ENCODE measurements at places on chromosomes 6 and 20.

DNA sequence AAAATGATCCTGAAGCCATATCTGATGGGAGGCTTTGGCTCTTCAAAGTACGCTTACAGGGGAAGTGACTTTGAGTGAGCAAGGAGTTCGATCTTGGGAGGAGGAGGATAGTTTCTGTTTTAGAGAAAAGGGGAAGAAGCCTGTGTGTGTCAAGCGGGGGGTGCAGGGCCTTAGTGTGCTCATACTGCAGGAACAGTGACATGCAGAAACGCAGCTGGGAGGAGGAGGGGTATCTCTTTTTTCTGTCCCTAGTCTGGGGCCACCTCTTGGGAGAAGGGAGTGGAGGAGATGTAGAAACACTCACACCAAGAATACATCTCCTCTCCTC is 19.8 kb downstream of the SIRPD start:
- no peak for DNase-seq

GRCh38 chr6:89692256-89692655 is 53.7 kb upstream of the LYRM2 start:
- no peak for DNase-seq

- DNase-seq = no peak
Observed at GRCh38 chr6:165985806-165986299, 181.8 kb downstream of the TBXT start.

DNA sequence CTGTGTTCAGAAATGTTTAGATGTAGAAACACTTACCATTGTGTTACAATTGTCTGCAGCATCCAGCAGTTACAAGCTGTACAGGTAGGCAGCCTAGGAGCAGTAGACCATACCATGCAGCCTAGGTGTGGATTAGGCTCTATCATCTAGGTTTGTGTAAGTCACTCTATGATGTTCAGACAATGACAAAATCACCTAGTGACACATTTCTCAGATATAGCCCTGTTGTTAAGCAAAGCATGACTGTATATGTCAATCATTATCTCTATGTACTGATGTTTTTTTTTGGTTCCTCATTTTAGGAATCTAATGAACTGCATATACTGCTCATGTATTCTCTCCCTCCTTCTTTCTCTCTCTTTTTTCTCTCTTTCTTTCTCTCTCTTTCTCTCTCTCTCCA is 22.2 kb downstream of the CST8 start:
- DNase-seq = no peak

- peak; percentile 63 for DNase-seq
Observed at GRCh38 chr20:31698803-31699718, 23.6 kb downstream of the BCL2L1 start.

- no peak for DNase-seq
Observed at GRCh38 chr6:63941747-63942470, 306.3 kb downstream of the PHF3 start.

DNA sequence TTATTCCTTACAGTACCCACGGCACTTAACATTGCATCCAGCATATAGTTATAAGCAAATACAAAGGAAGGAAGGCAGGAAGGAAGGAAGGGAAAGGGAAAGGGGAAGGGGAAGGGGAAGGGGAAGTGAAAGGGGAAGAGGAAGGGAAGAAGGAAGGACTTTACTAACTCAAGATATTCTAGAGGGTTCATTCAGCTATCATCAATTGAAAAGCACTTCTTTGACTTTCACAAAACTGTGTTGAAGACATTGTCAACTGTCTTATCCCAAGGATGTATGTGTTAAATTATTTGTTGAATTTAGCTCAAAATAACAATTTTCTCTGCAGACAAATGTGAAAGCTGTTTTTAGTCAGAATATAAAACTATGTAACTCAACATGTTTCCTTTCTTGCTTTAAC is 87.7 kb downstream of the EPM2A start:
- DNase-seq = no peak

DNA sequence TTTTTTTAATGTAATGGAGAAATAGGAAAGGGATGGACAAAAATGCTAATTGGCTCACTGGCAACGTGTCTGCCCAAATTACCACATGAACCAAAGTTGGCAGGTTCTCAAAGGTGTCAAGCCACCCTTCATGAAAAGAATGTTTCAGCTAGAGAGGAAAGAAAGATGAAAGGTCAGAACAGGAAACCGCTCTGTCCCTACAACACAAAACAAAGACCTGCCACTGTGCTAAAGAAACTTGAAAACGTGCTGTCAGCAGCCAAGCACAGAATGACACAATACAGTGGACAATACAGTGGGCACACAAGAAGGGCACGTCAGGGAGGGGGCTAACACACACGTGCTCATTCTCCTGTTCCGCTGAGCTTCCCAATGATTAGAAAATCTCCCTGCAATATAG is 4.9 kb downstream of the PREP start:
- DNase-seq = no peak

DNA sequence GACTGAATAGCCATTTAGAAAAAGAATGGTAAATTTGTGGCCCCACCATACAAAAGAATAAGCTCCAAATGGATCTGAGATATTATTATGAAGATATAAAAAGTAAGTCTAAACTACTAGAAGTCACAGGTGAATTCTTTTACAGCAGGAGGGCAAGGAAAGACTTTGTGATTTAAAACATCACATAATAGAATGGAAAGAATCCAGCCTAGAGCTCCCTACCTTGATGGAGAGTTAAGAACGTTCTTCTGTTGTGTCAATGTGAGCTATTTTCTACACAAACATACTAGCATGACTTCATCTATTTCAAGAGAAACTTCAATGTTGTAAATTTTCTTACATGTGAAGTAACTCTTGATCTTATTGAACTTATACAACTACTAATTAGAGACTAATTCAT is 100.0 kb upstream of the NRSN1 start:
- no peak for DNase-seq

- DNase-seq = peak; percentile 55
Observed at GRCh38 chr20:8431538-8432434, 299.7 kb downstream of the PLCB1 start.

DNA sequence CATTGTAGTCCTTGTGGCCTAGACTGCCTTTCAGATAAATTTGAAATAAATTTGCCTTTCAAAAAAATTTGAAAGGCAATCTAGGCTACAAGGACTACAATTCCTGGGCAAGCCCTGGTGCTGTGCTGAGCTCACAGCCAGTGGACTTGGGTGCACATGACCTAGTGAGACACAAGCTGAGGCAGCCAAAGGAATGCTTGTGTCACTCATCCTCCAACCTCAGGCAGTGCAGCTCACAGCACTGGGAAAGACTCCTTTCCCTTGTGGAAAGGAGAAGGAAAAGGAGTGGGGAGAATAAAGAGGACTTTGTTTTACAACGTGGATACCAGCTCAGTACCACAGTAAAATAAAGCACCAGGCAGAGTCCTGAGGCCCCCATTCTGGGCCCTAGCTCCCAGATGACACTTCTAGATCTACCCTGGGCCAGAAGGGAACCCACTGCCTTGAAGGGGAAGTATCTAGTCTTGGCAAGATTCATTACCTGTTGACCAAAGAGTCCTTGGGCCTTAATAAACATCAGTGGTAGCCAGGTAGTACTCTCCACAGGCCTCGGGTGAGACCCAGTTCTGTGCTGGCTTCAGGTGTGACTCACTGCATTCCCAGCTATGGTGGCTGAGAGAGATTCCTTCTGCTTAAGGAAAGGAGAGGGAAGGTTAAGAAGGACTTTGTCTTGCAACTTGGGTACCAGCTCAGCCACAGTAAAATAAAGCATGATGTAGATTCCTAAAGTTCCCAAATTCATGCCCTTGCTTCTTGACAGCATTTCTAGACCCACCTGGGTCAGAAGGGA is 659.7 kb upstream of the FLRT3 start:
- DNase-seq = no peak

GRCh38 chr20:23242104-23242503 is 108.5 kb upstream of the NXT1 start:
- peak; percentile 34 for DNase-seq

GRCh38 chr6:104522533-104522932 is 337.2 kb downstream of the HACE1 start:
- no peak for DNase-seq

DNA sequence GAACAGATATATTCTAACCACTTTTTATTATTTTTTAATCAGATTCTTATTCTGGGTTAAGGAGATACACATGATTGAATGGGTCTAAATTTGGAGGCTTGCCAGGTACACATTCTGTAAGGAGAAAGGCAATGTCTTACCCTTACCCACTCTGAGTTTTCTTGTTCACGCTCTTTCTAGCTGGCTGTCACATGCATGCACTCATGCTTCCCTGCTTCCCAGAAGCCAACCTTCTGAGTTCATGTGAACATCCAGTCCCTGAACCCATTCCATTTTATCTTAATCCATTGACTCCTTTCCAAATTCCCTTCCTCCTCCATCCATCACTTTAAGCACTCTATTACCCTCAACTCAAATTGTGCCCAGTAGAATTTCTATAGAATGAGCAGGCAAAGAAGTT is 17.5 kb upstream of the MOCS1 start:
- no peak for DNase-seq

- DNase-seq = peak; percentile 74
Observed at GRCh38 chr20:19205981-19206396, 6.5 kb upstream of the SLC24A3 start.

GRCh38 chr6:140485740-140486449 is 1111.4 kb upstream of the CITED2 start:
- no peak for DNase-seq

DNA sequence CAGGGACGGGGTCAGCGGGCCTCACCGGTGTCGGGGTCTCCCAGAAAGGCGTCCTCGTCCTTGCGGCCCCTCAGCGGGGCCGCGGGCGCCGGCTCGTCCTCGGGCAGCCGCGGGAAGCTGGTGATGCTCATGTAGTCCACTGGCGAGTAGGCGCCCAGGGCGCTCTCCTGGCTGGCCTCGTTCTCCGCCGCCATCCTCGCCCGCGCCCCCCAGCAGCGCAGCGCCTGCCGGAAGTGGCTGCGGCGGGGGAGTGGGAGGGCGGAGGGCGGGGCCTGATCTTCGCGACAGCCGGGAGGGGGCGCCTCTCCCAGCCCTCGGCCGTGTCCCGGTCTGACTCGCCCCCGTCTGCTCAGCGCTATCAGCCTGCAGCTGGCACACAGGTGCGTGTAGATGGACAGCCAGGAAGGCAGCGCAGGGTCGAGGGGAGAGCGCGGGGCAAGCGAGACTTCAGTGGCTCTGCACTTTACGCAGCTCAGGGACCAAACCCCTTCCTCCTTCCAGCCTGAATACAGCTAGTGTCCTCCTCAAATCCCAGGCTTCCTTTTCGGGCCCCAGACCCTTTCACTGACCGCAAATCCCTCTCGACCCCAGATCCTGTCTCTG is at the start of gene GGT7:
Gene GGT7, minus strand, starts transcription at position 235 of the 603 bp plus-strand sequence. Its CDS starts 41 bp downstream, at position 194.
- DNase-seq = peak; percentile 87

DNA sequence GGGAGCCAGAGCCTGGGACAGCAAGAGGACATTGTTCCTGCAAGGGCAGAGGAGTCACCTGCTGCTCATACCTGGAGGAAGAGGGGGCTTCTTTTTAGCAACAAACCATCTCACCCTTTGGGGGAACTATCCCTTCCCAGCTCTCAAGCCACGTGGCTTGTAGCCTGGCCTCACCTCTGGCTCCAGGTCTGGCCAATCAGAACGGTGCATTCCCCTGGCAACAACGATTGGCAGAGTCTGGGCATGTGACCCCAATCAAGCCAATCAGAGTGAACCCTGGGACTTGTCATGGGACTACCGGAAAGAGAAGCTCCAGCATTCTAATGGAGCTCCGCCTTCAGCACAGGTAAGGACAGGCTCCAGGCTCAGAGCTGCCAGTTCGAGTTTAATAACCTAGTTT is 33.6 kb downstream of the KCNB1 start:
- no peak for DNase-seq

DNA sequence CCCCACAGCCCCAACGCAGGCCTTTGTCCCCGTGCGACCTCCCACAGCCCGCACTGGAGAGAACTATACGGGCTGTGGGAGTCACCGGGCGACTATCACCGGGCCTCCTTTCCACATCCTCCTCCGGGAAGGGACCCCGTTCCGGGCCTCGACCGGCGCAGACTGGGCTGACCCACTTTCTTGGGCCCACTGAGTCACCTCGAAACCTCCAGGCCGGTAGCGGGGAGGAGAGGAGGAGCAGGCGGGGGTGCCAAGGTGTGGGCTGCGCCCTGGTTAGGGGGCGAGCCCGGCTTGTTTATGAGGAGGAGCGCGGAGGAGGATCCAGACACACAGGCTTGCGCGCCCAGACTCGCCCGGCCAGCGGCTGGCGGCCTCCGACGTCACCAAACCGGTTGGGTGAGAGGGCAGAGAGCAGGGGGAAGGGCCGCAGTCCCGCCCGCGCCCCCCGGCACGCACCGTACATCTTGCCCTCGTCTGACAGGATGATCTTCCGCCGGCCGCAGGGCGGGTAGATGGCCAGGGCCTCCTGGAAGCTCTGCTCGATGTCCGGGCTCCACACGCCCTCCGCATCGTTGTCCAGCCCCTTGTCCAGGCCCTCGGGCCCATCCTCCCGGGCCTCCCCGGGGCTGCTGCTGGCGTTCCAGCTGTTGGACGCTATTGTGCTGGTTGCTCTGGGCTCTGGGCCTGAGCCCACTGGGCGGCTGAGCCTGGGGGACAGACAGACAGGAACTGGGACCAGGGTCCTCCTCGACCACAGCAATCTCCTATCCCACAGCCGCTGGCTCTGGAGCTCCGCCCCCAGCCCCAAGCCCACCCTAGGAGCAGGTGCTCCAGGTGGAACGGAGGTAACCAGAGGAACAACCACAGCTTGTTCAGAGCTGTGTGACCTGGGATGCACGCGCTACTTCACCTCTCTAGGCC is 10.6 kb downstream of the TEAD3 start:
- no peak for DNase-seq

GRCh38 chr6:82072121-82072521 is 175.4 kb downstream of the IBTK start:
- DNase-seq = no peak

- DNase-seq = no peak
Observed at GRCh38 chr6:34897130-34897529, 8.1 kb downstream of the ANKS1A start.

GRCh38 chr20:17771206-17772004 is 71.6 kb downstream of the BANF2 start:
- no peak for DNase-seq

- DNase-seq = no peak
Observed at GRCh38 chr6:14732226-14732843, 513.5 kb upstream of the JARID2 start.

GRCh38 chr20:47544852-47545251 is 43.2 kb downstream of the NCOA3 start:
- no peak for DNase-seq

DNA sequence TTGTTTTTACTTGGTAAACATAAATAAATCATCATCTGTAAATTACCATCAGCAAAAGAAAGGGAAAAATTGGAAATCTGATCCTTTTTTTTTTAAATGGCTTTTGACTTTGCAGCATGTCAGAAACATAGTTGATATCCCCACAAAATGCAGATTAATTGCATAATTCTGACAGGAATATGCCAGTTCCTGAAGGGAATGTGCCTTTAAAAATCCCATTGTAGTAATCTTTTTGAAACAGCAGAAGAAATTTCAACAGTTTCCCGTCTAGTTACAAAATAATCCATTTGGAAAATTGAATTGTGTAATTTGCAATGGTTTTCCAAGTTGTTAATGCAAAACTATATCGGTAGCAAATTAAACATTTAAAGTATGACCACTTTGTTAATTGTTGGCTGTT is 95.2 kb downstream of the DOK5 start:
- no peak for DNase-seq

- no peak for DNase-seq
Observed at GRCh38 chr6:53924277-53924676, 129.5 kb downstream of the LRRC1 start.
